ENCODE measurements at places on chromosomes 4 and X.

DNA sequence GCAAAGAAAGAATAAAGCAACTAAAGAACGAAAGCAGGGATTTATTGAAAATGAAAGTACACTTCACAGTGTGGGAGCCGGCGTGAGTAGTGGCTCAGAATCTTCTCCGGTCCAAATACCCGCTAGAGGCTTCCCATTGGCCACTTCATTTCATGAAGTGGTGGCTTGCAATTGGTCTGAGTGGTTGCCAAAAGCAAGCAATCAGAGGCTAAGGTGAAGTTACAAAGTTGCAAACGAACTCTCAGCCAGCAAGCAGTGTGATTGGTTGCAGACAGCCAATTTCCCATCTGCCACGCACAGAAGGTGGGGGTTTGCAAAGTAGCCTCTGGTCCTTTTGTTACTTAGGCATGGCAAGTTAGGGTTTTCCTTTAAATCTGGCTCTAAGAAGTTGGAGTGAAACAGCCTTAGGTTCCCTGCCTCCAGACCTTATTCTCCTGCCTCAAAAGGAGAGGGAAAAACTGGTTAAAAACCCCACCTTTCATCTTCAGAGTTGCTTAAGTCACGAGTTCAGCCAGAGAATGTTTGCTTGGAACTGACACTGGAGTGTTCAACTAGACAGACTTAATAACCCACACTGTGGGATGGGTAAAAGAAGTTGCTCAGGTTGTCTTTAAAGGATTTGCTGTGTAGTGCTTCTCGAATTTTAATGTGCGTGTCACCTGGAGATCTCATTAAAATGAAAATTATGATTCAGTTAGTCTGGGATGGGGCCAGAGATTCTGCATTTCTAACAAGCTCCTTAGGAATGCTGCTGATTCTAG, 6.9 kb upstream of the CLOCK start:
- DNase-seq, result no peak

DNA sequence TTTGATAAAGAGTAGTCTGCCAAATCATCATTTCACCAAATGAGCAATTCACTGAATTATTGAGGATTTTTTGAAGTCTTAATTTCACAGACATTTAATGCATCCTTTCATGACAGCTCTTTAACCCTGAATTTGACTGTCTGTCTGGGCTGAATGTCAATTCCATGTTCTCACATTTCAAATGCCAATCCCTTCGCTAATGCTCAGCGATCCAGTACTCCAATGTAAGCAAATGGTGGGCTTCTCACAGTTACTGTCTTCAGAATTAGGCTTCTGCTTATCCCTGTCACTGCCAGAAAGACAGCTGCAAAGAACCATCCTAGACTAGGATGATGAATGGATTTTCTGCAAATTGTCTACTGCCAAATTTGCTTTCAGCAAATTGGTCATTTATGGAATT, 36.2 kb upstream of the USP38 start:
- DNase-seq, result no peak

- DNase-seq, result no peak
These were observed 708.8 kb upstream of the GRIA3 start for GRCh38 chrX:122475306-122475705.

- DNase-seq, result no peak
These were observed 465.4 kb downstream of the FAT4 start for GRCh38 chr4:125780164-125780563.

DNA sequence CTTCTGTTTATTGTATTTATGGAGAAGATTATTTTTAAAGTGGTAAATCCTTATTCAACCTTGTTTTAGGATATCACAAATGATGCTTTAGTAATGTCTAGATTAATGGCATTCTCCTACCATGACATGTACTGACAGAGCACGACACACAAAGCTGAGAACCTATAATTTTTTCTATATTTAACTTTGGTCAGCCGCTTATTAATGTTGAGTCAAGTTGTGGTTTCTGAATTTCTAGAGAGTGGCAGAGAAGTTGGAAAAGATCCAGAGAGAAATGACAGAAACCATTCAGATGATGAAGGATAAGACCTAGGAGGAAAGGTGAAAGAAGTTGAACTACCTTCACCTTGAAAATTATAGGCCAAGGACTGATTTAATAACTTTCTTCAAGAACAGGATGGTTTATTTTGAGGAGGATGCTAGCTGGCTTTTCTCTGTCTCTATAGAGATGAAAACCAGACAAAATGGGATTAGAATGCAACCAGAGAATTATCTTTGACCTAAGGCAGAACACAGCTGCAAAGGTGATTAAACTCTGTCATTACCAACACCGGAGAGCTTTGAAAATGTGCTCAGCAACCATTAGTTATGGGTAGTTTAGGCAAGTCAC, 62.6 kb upstream of the TSPAN5 start:
- DNase-seq, result no peak

All from activated gamma-delta T cell treated with Interleukin-2 at 50 U/mL for 16 hours (primary cell).